ENCODE measurements at places on chromosomes 1 and 21. TPM values are rescaled to one million over a fixed set of nuclear protein-coding genes. Genes with fewer than 3 reads are reported as not detected.

The C1orf21 gene
- total RNA-seq, result 0.05 TPM

The DNALI1 gene
- not detected for total RNA-seq

The MYOG gene
- not detected for total RNA-seq

The GNG4 gene
- 0.11 TPM for total RNA-seq

Data from GM12878 (cell line).